CD4-positive, alpha-beta T cell treated with Interleukin-15 for 4 hours (primary cell): ENCODE measurements at places on chromosomes 13 and 19.

DNA sequence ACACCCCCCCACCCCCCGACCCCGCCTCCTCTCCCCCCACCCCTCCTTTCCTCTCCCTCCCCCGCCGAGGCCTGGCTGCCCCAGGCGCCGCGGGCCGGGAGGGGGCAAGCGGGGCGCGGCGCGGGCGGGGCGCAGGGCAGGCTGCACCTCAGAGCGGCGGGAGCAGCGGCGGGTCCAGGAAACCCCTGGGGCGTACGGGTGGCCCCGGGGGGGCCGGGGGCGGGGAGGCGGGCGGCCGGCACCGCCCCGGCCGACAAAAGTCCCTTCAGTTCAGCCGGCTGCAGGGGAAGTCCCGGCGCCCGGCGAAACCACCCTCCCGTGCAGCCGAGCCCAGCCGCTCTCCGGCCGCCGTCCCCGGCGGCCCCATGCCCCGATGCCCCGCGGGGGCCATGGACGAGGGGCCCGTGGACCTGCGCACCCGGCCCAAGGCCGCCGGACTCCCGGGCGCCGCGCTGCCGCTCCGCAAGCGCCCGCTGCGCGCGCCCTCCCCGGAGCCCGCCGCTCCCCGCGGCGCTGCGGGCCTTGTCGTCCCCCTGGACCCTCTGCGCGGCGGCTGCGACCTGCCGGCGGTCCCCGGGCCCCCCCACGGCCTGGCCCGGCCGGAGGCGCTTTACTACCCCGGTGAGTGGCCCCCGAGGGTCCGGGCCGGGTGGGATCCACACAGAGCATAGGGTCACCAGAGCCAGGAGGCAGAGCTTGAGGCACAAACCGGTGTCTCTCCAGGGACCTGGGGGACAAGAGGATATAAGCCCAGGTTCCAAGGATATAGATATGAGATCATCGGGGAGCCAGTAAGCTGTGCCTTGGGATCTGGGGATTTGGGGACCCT lies at the start of gene BCL3:
Gene BCL3, plus strand, starts transcription at position 283 of the 829 bp plus-strand sequence. Its CDS starts 83 bp downstream, at position 366.
- peak; percentile 86 for DNase-seq

DNA sequence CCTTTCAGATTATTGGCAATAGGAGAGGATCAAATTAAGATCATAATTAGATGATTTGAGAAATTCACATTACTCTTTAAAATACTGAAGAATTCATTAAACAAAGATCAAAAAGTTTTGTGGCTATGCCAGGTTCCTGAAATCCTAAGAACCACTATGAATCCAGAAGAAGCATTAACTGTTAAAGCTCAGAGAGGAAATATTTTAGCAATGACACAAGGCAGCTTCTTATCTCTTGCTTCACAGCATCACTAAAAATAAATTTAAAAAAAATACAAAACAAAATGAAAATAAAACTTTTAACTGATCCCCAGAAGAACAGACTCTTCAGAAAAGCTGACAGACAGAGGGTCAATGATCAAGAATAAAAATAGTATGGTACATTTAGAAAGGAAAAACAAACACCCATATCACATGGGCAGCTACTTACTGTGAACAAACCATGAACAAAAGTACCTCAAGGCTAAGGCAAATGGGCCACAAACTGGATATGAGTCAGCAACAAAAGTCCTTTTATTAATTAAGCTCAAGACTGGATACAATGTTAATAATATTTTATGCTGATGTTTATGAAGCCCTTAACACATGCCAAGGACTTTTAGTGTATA lies 19.6 kb downstream of the RNF6 start:
- DNase-seq, result no peak

- no peak for DNase-seq
Measured at GRCh38 chr19:39710333-39710890, 6.1 kb downstream of the LGALS14 start.

GRCh38 chr13:35990196-35990595 lies 141.0 kb downstream of the DCLK1 start:
- DNase-seq, result no peak

GRCh38 chr13:45702088-45702487 lies at the start of gene CBY2:
TSS of gene CBY2 (plus strand) at chr13:45702320. CDS start at chr13:45702391, 71 bp downstream.
- no peak for DNase-seq

DNA sequence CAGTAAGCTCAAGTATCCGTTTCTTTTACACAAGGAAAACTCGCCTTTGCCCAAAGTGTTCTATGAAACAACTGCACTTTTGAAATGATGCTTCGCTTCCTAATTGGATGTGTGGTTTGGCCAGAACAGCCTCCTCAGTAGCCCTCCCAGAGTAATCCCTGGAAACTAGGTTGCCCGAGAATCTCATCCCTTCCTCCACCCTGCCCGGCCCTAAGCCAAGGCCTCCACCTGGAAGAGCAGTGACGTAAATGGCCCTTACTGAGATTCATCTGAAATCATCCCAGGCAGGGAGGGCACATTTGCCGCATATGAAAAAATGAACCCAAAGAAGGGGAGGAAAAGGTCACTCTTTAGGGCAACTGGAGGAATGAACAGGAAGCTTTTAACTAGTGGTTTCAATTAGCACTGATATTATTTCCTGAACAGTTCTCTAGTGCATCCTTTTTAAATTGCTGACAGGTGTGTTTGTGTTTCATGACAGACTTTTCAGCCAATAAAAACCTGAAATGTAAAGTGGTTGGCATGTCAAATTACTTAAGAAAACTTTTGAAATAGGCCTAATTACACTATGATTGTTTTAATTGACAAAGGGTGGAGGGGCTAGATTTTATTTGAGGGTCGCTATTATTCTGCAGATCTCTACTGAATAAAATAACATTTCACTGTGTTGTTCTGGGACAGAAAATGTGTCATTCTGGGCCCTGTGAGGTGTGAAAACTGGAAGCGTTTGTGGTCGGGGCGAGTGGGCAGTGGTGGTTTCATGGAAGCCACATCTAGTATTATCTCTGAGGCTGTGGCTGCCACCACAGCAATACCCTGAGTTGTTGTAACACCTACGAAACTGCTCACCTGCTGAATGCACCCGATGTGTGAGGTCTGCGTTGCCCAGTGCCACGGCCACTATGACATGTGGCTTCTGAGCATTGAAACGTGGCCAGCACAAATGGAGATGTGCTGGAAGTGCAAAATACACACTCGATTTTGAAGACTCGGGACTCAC lies 112.1 kb downstream of the ZIC5 start:
- DNase-seq, result peak; percentile 19

GRCh38 chr13:107864543-107865317 lies 350.6 kb downstream of the LIG4 start:
- no peak for DNase-seq

DNA sequence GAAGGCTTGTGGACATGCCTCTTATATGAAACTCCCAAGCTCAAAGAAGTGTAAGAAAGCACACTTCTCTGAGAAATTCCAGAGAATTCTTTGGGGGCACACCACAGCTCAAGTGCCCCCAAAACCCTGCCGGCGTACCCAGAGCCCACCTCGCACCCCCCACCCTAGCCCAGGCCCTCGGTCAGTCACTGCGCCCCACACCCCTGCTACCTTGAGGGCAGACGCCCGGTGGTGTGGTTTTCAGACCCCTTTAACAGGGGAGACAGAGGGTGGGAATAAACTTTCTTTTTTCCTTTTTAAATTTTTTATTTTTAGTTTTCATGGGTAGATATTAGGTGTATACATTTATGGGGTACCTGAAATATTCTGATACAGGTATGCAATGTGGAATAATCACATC lies 29.5 kb downstream of the PEPD start:
- no peak for DNase-seq

DNA sequence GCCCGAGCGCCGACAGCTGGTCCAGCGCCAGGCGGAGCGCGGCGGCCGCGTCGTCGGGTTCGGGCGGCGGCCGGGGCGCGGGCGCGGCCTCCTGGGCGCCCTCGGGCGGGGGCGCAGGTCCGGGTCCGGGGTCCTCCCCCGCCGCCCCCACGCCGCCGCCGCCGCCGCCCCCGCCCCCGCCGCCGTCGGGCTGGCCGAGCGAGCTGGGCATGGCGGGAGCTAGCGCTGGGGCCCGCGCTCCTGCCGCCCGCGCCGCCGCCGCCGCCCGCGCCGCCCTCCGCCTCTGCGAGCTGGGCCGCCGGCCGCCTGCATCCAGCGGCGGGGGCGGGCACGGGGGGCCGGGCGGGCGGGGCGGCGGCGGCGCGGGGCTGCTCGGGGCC lies 287 bp downstream of the MEX3D start:
- DNase-seq, result no peak

GRCh38 chr13:100506154-100506553 lies 82.4 kb downstream of the GGACT start:
- DNase-seq, result peak; percentile 9

GRCh38 chr13:30051531-30052060 lies 201.2 kb upstream of the UBL3 start:
- no peak for DNase-seq

- DNase-seq, result no peak
Measured at GRCh38 chr19:6204212-6204611, 68.7 kb downstream of the ACSBG2 start.

- no peak for DNase-seq
Measured at GRCh38 chr13:113110852-113111315, 5.3 kb downstream of the F7 start.

DNA sequence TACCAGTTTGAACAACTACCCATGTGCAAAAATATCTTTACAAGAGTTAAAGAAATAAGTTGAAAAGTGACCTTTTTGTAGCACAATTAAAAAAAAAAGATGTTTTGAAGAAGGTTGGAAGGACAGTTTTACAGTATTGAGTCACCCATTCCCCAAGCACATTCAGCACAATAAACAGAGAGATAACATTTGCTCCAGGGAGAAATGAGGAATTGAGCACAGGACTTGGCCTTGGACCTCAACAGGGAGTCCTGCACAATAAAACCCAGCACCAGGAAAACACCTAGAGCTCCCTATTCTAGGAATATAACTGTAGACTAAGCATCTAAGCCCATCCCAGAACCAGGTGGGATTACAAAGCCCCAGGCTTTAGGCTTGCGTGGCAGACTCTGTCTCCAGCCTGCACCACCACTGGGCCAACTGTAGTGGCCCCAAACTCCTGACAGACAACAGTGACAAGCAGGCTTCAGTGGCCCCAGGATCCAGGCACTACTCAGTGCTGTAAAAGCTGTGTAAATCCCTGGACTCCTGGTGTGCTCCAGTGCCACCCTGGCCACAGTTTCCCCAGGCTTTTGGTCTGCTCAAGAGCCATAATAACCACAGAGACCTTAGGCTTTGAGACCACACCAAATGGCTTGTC lies 857.2 kb downstream of the SLITRK1 start:
- DNase-seq, result no peak

GRCh38 chr13:32659736-32660135 lies 73.5 kb downstream of the PDS5B start:
- DNase-seq, result no peak

GRCh38 chr13:59846845-59847620 lies 316.7 kb downstream of the DIAPH3 start:
- no peak for DNase-seq

DNA sequence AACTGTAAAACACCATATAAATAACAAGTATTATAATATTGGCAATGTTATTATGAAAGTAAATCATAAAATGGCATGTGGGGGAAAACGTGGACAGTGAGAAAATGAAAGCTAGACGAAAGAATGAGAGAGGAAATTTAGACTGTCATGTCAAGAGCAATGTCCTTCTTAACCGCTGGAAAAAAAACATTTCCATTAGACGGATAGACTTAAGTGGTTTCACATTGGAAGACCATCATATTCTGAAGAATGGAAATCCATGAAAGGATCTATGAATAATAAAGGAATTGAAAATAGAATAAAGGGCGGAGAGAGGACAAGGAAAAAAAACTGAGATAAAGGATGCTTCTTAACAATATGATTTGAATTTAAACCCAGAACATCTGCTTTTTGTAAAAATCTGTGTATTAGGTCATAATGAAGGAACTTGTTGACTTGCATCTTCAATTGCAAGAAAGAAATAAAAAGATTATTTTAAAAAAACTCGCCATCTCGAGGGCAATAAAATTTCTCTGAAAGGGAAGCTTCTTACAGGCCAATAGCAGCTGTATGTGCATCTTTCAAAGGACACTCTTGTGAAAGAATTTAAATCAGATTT lies 90.6 kb downstream of the SPRY2 start:
- DNase-seq, result no peak

- no peak for DNase-seq
Measured at GRCh38 chr19:483332-484072, 12.8 kb upstream of the MADCAM1 start.

- peak; percentile 45 for DNase-seq
Measured at GRCh38 chr19:16527971-16528521, 14.2 kb downstream of the CHERP start.

DNA sequence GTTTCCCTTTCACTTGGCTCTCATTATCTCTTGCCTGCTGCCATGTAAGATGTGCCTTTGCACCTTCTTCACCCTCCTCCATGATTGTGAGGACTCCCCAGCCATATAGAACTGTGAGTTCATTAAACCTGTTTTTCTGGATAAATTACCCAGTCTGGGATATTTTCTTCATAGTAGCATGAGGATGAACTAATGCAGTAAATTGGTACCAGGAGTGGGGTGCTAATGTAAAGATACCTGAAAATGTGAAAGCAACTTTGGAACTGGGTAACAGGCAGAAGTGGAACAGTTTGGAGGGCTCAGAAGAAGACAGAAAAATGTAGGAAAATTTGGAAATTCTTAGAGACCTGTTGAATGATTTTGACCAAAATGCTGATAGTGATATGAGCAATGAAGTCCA lies 487.4 kb downstream of the LMO7 start:
- no peak for DNase-seq

- DNase-seq, result no peak
Measured at GRCh38 chr13:101811284-101811839, 358.9 kb downstream of the ITGBL1 start.

- no peak for DNase-seq
Measured at GRCh38 chr19:29681422-29682235, 16.4 kb downstream of the PLEKHF1 start.

DNA sequence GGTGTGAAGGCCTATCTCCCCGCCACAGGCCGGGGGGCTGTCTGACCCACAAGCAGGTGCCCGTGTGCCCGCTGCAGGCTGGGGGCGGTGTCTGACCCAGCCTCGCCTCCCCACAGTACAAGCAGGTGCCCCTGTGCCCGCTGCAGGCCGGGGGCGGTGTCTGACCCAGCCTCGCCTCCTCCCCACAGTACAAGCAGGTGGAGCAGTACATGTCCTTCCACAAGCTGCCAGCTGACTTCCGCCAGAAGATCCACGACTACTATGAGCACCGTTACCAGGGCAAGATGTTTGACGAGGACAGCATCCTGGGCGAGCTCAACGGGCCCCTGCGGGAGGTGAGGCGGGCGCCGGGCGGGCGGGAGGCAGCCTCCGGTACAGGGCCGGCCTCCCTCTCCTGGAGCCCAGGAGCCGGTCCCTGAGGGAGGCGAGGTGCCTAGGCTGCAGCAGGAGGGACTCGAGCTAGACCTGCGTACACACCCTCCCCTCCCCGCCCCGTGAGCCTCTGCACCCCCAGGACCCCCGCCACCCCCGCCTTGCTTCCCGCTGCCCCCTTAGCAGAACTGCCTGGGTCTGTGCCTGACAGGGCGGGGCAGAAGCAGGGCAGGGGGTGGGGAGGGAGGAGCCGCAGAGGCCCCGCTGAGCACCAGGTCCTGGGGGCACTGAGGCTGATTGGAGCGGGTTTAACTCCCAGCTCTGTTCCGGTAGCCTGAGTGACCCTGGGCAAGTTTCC lies 20.6 kb downstream of the HCN2 start:
- peak; percentile 51 for DNase-seq

GRCh38 chr13:20580257-20580656 lies 13.3 kb downstream of the IFT88 start:
- no peak for DNase-seq
